ENCODE measurements at places on chromosomes 12 and 14.

DNA sequence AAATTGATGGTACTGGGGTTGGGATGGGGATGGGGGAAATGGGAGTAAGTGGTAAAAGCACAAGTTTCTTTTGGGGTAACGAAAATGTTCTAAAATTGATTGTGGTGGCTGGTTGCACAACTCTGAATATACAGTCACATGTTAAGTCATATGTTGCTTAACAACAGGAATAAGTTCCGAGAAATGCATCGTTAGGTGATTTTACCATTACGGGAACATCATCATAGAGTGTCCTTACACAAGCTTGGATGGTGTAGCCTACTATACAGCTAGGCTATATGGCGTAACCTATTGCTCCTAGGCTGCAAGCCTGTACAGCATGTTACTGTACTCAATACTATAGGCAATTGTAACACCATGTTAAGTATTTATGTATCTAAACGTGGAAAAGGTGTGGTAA is 31.0 kb downstream of the ITGA7 start:
- no peak for DNase-seq

GRCh38 chr12:121036810-121037326 is 2.2 kb downstream of the OASL start:
- DNase-seq, result no peak

DNA sequence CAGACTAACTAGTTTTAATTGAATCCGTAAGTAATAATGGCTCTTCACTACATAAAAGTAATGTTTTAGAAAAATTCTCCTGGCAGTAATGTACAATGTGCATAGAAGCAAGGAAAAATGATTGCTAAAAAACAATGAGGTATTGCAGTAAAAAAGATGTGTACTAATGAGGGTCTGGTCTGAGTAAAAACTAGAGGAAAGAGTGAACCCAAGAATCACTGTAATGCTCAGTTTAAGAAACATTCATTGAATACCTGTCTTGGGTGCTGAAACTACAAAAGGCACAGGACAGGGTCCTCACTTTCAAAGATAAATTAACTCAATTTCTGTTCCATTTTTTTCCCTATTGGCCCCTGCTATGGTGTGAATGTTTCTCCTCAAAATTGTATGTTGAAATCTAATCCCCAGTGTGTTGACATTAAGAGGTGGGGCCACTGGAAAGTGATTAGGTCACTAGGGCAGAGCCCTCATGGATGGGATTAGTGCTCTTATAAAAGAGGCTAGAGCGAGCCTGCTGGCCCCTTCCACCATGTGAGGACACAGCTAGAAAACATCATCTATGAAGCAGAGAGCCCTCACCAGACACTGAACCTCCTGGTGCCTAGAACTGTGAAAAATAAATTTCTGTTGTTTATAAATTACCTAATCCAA is 51.6 kb downstream of the RPS6KA5 start:
- DNase-seq, result no peak

DNA sequence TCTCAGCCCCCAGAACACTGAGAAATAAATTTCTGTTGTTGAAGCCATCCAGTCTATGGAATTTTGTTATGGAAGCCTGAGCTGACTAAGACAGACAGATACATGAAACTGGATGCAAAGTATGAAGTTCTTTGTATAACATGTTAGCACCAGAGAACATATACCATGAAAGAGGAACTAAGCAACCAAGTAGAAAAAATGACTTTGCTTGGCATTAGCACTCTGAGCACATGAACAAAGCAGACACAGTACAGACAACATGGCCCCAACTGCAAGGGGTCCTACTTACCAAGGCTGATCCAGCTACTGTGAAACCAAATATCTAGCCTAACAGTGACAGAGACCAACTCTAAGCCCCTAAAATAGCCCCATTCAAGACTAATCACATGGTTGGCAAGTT is 13.8 kb downstream of the EXOC5 start:
- no peak for DNase-seq

DNA sequence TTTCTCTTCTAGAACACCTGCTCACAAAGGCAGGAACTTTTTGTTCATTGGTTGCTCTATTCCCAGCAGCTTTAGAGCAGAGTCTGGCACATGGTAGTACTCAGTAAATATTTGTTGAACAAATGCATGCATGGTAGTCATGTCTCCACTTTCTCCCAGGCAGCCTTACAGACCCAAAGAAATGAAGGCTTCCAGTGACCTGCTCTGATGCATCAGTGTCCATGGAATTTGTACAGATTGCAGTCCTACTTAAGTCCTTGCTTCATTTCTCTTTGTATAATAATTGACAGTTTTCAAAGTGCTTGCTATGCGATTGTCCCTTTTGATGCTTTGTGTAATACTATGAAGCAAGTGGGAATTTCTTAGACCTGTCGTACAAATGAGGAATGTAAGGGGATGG is 119.6 kb downstream of the DERA start:
- no peak for DNase-seq

DNA sequence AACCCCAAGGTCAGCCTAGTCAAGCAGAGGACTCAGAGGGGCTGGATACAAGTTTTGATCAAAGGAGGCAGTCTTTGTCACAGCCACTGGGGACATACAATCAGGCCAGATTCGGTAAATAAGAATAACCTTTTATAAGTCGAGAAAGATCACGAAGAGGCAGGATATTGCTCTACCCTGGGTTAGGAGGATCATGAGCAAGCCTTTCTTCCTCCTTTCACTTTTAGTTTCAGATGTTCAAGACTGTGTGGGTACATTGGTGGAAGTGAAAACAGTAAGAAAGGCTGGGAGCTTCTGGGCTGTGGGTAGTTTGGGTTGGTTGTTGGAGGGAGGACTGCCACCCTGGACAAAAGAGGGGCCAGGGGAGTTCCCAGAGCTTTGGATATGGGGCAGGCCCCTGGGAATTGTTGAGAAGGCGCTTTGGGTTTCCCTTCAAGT is 127.7 kb downstream of the SNAPC1 start:
- DNase-seq, result no peak

DNA sequence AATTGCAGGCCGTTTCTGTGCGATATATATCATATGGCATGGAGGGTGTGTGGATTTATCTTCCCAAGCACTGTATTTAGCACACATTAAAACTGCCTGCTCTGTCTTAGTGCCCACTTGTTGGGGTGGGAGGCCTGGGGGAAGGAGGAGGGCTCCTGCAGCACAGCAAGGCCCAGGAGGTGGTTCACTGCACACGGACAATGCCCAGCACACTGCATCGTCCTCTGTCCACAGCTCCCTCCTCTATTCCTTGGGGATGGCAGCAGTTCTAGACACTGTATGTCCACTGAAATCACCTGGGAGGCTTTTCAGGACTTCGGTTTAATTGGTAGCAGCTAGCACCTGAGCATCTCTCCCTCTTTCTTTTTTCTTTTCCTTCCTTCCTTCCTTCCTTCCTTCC is 161.2 kb downstream of the KTN1 start:
- DNase-seq, result no peak

- no peak for DNase-seq
Measured at GRCh38 chr12:42320796-42321195, 5.1 kb downstream of the ZCRB1 start.

DNA sequence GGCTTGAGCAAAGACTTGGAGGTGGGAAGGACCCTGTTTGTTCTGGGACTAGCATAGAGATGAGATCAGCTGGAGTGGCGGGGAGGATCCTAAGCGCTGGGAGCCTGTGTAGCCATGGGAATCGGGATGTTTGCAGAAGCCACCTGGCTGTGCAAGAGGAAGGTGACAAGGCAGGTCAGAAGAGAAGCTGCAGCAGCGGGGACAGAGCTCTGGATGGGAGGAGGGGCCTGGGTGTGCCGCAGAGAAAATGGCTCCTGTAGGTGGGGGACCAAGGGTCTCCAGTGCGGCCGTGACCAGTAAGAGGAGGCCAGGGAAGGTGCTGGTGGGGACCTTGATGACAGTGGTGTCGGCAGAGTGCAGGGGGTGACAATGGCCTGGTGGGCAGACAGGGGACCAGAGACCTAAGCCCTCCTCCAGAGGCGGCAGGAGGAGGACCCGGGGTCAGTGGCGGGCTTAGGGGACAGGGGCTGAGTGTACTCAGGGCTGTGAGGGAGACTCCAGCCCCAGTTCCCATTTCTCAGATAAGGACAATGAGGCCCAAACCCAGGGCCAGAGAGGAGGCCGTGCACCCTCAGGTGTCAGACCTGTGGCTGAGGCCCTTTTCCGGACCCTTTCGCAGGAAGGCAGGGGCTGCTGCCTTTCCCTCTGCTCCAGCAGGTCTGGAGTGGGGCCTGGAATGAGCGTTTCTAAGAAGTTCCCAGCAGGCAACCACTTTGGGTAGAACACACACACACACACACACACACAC is 206.6 kb upstream of the RTL1 start:
- DNase-seq, result no peak

GRCh38 chr12:112546996-112547395 is 128.2 kb downstream of the PTPN11 start:
- DNase-seq, result no peak

- peak; percentile 27 for DNase-seq
Measured at GRCh38 chr14:93033983-93034670, 81.6 kb downstream of the ITPK1 start.

GRCh38 chr12:133105620-133106019 is 24.5 kb downstream of the ZNF891 start:
- DNase-seq, result no peak

DNA sequence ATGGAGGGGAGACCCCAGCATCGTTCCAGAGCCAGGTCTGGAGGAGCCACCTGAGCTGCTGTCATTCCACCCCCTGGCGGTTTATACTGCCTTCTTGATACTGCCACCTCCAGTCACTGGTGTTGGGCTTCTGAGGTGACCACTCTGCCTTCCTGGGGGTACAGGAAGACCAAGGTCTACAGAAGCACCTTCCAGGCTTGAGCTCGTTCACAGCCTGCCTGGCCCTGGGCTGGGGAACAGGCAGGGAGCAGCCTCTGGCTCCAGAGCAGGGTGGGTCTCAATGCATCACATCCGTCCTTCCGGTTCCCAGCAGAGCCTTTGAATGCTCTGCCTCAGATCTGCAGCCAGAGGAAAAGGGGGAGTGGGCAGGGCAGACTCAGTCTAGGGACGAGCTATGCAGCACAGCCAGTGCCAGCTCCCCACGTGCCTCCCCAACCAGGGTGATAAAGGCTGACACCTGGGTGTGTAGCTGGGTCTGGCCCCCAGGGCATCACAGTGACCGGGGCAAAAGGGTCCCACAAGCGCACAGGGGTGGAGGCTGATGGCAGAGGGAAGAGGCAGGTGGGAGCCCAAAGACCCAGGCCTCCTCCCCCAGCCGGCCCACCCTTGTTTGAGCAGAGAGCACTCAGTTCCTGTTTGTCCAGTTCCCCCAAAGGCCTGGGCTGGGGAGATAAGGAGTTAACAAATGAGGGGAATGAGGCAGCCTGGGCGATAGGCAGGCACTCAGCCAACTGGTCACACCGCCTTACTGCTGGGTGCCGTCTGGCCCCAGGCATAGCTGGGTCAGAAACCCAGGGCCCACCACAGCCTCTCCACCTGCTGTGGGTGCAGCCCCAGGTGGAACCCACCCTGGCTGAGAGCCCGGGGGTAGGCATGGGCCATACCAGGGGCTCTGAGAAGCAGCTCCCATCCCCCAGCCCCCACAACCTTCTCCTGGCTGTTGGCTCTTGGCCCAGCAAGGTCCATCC is 17.1 kb downstream of the DEGS2 start:
- DNase-seq, result no peak

- no peak for DNase-seq
Measured at GRCh38 chr14:101246894-101247841, 314.1 kb upstream of the DIO3 start.

DNA sequence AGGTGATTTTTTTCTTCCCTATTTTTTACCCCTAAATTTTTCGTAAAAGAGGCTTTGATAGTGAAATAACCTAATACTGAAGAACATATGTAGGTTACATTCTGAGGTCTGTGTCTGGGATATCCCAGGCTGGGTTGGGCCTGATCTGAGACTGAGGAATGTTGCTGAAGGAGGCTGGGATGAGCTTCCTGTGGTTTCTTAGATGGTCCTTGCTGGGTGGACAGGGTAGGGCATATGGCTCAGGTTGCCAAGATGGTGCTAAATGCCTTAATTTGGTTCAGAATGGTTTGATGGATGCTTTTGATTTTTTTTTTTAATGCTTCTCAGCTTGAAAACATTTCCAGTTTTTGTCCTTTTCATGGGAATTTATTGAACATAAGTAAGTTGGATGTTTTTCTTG is 124.6 kb upstream of the PMCH start:
- DNase-seq, result no peak

DNA sequence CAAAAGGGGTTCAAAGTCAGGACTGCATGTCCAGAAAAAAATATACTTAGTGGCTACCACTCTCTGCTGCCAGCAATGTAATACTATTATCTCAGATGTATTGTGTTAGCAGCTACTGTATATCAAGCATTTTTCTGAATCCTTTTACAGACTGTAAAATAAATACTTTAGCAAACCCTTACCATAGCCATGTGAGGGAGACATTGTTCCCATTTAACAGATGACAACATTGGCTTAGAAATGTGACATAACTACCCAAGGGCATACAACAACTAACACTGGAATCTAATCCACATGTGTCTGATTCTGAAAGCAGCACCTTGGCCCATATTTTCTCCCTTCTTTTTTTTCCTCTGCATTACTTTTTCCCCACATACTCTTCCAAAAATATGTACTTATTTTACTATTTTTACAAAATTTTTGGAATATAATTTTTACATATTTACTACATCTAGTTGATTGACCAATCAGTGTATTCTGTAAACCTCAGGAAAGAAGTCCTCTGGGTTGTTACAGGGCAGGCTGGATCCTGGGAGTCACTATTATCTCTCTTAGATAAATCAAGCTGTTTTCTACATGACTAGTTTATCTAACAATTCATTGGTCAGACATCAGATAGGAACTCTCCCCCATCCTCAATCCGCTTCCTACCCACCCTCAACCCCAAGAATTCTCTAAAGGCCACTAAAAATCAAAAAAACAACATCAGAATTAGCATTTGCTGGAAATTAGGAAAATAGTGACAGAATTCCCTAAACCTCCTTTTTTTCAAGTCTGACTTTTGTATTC is 154.1 kb downstream of the BTG1 start:
- no peak for DNase-seq

DNA sequence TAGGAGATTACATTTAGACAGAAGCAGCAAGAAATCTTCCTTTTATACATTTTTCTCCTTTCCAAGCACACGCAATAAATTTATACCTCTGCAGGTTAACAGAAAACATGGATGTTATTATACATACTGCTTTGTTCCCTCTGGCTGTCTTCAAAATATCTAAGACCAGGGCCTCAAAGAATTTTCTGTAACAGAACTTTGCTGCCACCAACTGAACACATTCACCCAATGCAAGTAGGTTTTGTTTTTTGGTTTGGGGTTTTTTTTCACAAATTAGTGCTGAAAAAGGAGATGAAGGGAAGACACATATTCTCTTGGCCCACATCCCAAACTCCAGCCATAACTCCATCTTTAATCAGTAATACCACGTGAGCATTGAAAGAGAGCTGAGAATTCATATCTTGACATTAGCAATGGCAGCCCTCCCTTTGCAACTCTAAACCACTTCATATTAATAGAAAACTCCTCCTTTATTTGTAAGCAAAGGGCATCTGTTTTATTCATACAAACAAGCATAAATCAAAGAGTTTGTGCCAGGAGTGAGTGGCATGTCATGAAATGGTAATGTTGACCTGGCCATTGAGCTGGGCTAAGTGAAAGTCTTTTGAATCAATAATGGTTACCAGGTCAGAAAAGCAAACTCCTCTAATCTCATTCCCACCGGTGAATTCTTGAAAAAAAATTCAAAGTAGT is 150.8 kb upstream of the FSCB start:
- DNase-seq, result no peak

Measured in stimulated activated CD8-positive, alpha-beta memory T cell treated with anti-CD3 and anti-CD28 coated beads, Interleukin-12 subunit alpha, Interleukin-12 subunit beta, amount 100 ng/mL, for 4 hours (primary cell).